ENCODE measurements at places on chromosomes 3 and 15.

GRCh38 chr3:63429905-63430304, 151.8 kb downstream of the SYNPR start:
- DNase-seq, result no peak

GRCh38 chr15:88139936-88140335, 116.6 kb downstream of the NTRK3 start:
- DNase-seq, result no peak

DNA sequence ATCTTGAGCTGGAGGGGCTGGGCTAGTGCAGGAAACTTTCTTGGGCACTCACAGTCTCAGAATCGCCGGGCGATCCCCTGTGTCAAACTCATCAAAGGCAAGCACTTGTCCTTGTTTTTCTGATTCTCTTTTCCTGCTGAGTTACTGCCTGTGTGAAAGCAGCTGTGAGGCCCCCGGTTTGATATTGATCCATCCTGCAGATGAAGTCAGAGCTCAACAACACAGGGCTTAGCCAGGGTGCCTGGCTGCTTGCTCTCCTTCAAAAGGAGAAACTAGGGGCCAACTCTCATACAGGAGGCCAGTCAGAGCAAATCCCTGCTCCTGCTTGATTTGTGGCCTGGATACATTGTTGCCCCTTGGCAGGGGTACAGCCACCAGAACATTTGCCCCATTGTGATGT, 22.9 kb downstream of the CLSTN2 start:
- no peak for DNase-seq

DNA sequence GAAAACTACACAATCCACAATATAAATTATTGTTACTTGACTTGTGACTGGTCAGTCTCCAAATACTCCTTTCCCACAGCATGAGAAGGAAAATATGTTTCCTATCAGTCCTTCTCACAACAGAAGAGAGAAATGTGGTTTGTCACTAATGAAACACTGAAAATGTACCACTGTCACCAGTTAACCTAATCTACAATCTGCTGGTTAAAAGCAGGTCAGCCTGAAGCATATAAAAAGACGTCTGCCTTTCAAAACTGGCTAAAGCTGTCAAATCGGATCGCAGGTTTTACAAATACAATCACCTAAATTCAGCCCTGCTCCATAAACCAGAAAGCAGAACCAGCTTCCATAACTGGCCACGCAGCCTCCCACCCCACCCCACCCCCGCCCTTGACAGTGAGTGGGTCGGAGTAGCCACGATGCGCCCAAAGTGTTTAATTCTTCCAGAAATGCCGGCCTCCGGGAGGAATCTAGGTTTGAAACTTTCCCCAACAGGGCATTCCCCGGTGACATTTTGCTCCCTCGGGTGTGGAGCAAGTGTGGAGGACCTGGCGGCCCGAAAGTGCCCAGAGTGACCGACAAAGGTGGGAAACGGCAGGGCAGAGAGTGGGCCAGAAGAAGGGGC, 682 bp downstream of the ETFA start:
- DNase-seq, result no peak

DNA sequence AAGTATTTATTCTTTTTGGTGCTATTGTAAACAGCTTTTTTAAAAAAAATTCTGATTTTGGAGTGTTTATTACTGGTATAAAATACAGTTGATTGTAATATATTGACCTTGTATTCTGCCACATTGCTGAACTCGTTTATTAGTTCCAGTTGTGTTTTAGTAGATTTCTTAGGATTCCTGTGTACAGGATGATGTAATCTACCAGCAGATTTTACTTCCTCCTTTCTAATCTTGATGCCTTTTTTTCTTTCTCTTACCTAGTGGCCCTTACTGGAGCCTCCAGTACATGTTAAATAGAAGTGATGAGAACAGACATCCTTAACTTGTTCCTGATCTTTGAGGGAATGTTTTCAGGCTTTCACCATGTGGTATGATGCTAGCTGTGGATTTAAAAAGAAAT, 70.4 kb upstream of the KY start:
- DNase-seq, result no peak

- peak; percentile 40 for DNase-seq
Measured at GRCh38 chr3:128383316-128384235, 83.1 kb downstream of the DNAJB8 start.

DNA sequence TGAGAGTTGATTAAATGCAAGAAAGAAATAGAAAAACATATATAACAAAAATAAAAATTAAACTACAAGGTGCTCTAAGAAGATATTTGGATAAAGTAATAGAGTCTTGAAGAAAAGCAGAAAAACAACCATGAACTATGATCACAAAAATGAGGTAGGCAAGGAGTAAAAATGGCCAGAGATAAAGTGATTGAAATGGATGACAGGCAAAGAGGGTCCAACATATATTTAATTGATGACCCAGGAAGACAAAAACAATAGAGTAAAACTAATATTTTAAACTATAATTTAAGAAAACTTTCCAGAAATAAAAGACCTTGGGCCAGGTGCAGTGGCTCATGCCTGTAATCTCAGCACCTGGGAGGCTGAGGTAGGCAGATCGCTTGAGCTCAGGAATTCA, 22.1 kb upstream of the WDR49 start:
- DNase-seq, result no peak

GRCh38 chr15:92092289-92093105, 239.0 kb downstream of the SLCO3A1 start:
- no peak for DNase-seq

- DNase-seq, result no peak
Measured at GRCh38 chr3:107238787-107239186, 138.5 kb upstream of the CCDC54 start.

DNA sequence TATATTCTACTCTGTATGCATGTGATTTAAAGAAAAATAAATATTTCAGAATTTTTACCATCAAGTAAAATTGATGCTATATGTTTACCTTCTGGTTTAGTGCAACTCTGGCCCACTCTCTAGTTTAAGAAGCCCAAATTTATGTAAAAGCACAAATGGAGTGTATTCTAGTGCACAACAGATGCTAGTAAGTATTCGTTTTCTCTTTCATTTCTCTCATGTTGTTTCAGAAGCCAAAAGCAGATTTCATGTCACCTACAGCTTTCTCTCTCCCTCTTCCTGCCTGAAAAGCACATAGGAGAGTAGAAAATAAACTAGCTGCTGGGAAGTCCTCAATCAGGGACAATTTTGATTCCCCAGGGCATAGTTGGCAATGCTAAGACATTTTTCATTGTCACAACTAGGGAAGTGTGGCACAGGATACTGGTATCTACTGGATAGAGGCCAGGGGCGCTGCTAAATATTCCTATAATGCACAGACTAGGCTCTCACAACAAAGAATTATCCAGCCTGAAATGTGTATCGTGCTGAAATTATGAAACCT, 147.4 kb upstream of the ARHGEF26 start:
- DNase-seq, result no peak

DNA sequence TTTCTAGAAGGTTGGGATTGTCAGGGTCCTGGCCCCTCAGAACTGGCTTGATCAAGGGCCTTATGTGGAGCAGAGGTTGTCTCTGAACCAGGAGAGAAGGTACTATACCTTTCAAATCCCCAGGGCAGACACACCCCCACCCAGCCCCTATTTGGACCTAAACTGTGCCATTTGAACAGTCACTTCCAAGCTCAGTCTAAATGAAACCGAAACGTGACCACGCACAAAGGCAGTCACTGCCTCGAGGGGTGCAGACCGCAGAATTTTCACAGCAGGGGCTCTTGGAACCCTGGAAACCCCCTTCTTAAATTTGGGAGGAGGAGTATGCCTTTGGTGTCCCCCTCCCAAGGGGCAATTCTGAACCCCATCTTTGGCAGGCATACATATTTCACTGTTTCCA, 53.7 kb downstream of the GRIP2 start:
- DNase-seq, result no peak

- no peak for DNase-seq
Measured at GRCh38 chr15:77039848-77040247, 31.1 kb downstream of the TSPAN3 start.

- DNase-seq, result no peak
Measured at GRCh38 chr15:66883284-66883911, 181.4 kb downstream of the SMAD6 start.

- DNase-seq, result peak; percentile 40
Measured at GRCh38 chr3:158434412-158435038, 136.5 kb upstream of the MLF1 start.

DNA sequence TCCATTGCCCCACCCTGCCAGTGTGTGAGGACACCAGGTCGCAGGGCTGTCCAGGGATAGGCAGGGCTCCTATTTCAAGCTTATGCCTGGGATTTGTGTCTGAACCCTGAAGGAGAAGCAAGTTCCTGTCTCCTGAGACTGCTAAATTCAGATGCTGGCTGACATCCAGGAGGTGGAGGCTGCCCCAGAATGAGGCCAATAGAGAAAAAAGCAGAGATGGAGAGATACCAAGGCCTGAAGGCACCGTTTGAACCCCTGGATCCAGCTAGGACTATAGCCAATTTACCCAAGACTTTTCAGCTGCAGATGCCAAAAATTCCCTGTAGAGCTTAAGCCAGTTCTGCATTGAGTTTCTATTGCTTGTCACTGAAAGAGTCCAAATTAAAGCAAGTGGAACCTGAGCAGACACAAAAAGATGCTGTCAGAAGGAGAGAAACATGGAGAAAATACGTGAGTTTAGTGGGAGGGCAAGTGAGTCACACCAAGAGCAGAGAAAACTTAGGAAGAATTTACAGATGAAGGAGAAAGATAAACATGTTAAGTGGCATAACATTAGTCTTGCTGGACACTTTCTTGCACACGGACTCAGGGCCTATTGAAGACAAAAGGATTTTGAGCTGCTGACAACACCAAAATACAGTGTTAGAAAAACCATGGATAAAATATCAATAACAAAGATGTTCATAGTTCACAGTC, 148.6 kb downstream of the CNTN3 start:
- DNase-seq, result no peak

GRCh38 chr3:132867956-132868355, 145.7 kb upstream of the NPHP3 start:
- no peak for DNase-seq

DNA sequence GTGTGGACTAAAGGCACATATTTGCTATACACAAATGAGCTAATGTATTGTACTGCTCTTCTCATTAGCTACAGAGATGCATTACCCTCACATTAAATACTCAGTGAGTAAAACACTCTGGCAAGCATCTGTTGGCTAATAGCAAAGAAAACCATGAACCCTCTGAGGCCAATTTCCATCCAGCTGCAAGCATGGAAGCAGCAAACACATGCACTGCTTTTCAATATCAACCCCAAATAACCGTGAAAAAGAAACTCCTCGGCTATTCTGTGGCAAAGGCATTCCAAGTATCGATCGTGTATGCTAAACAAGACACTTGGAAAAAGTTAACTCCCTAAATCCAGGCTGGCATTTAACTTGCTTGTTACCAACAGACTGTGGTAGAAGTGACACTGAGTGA, 67.0 kb downstream of the PEAK1 start:
- no peak for DNase-seq

- DNase-seq, result peak; percentile 63
Measured at GRCh38 chr3:42012383-42012934, 50.6 kb upstream of the ULK4 start.

- no peak for DNase-seq
Measured at GRCh38 chr15:64523240-64523639, 62.9 kb downstream of the ZNF609 start.

DNA sequence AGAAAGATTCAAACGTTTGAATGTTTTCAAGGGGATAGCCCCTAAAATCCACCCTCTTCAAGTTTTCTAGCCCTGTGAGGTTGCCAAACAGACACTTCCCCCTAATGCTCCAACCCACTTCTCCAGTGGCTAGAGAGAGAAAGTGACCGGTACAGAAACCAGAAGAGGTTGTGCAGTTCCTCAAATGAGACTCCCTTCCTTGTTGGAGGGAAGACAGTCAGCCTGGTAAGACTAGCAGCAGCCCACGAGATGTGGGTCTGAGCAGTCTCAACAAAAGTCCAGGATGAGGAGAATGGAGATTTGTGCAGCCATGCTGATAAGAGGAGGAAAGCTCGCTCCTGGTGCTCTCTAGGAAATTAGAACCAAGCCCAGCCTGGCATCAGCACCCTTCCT, 222.8 kb upstream of the TPRG1 start:
- DNase-seq, result peak; percentile 46

DNA sequence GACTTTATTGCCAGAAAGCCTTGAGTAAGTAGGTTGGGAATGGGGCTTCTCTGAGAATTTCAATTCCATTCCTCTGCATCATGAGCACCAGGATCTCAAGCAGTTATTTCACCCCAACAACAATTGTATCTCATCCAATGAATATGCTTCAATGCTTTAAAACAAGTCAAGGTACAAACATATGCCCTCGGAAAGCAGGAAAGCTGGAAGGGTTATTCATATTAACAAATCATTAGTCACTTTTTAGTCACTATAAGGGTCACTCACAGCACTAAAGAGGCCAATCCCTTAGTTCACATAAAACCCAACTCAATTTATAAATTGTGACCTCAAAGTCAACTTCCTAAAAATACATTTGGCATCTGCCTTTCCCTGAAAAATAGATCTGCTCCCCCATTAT, 16.2 kb downstream of the MB21D2 start:
- no peak for DNase-seq

GRCh38 chr15:67358812-67359211, 104.2 kb downstream of the IQCH start:
- DNase-seq, result no peak

DNA sequence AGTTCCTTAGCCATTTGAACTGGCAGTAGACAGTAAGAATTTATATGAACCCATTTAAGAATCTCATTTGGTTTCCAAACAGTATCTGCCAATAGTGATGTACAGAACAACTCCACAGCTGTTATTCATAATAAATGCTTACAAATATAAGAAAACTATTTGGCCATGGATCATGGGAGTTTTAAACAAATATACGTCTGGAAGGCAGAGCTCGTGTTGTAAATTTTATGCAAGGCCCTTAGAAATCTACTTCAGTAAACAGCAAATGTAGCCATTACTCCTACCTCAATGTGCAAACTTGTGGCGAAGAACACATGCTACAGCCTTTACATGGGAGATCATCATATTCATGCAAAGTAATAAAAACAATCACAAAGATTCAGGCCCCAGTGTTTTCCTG, 65.3 kb upstream of the NANOGP8 start:
- no peak for DNase-seq

GRCh38 chr3:116476691-116477090, 31.4 kb upstream of the LSAMP start:
- no peak for DNase-seq

DNA sequence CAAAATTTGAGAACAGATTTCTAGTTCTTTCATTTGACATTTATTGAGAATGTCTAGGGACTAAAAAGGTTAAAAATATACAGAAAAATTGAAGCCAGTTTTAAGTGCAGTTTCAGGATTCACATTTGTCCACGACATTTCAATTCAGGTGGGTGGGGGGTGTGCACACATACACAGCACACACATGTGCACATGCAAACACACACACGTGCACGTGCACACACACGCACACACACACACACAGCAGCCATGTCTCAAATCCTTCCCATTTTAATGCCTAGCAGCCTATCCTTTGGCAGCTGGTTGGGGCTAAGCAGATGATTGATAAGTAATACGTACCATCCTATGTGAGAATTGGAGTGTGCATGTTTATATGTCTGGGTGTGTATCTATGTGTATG, 238.3 kb upstream of the TRIM42 start:
- DNase-seq, result no peak

GRCh38 chr3:106765342-106765741, 611.9 kb upstream of the CCDC54 start:
- no peak for DNase-seq

GRCh38 chr15:57573151-57573550, 18.6 kb upstream of the MYZAP start:
- DNase-seq, result no peak
